ENCODE measurements at places on chromosomes 7 and 10.

DNA sequence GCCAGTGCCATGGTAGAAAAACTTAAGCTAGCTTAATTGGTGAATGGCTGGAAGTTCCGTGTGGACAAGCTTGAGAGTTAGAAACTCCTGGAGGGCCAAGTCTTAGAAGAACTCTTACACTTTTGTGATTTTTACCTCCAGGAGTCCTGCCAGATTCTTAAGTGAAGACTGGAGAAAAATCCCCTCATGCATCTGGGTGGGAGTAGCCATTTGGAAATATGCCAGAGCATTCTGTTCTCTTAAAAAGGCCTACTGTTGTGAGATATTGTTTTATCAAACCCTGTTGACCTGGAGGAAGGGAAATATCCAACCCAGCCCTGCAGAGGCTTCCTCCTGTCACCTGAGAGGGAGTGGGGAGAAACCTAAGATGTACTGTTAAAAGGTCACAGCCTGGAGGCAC lies 17.6 kb upstream of the MCM10 start:
- DNase-seq: no peak

- DNase-seq: no peak
Measured at GRCh38 chr10:92598321-92598720, 5.4 kb downstream of the KIF11 start.

DNA sequence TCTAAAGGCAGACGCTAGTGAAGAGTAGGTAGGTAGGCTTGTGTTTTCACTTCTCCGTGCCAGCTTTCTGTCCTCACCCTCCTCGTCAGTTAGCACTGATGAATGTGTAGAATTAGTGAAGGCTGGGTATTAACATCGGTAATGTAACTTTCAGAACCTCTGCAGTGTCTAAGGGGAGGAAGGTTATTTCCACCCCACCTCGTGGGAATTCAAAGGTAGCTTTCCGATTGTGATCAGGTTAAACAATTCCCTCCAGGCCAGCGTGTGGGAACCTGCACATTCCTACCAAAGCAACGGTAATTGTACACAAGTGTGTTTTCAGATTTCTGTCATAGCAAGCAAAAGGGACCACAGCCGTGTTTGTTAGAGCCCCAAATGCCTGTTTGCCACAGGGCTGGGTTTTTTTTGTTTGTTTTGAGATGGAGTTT lies 405.0 kb upstream of the GALNT17 start:
- no peak for DNase-seq

DNA sequence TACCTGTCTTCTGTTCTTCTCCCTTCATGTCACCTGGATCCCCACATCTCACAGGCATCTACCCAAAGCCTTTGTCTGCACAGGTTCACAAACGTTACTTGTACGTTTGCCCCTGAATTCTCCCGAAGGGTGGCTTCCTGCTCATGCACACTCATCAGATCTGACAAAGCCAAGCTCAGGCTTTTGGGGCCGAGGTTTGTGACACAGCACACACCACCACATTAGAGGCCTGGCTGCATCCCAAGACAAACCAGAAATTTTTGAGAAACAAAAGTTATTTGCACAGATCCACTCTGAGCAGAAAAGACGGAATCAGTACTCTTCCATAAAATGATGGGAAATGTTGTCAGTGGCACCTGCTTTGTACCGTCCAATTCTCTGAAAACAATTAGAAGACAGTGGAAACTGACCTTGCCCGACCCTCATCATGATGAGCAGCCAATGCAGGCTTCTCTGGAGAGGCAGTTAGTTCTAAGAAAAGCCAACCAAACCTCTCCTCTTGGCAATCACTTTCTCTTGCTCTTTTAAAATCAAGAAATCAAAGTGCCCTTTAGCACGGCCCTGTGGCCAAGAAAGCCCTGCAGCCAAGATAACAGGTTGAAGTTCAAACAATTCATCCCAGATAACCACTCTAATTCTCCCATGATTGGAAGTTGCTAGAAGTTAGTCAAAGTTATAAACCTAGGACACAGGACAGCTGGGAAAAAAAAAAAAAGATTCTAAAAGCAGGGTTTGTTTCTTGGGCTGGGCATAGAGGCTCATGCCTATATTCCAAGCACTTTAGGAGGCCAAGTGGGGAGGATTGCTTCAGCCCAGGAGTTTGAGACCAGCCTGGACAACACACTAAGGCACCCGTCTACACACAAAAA lies 13.6 kb upstream of the SVIL start:
- no peak for DNase-seq

DNA sequence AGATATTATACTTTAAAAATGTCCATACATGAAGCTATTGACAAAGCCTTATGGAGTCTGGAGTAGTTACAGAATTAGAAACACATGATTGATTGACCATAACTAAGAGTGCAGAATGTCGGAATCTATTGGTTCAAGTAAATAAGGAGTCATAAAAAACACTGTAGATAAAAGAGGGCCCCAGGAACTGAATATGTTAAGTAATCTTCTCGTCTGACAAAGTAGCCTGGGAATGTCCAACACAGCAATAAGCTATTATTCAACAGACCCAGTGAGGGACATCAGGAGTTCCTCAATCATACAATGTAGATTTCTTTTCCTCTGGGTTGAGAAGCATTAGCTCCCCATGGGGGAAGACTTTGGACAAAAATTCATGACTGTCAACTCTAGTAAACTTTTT lies 782.0 kb downstream of the SUGCT start:
- DNase-seq: no peak

DNA sequence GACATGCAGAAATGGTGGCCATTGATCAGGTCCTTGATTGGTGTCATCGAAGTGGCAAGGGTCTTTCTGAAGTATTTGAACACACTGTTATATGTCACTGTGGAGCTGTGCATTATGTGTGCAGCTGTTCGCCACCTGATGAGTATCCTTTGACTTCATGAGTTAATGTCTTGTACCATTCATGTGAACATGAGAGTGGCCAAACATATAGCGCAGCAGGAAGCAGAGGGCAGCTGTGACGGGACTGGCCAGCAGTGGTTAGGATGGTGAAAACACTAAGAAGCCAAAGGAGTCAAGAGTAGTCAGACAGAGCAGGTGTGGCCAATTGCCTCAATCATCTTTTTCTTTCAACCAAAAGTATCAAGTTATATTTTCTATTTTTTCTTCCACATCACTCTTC lies 167.4 kb downstream of the IMMP2L start:
- DNase-seq: no peak

GRCh38 chr10:26251925-26252324 lies 35.4 kb downstream of the GAD2 start:
- DNase-seq: no peak
